ENCODE measurements at places on chromosomes 4 and X.

DNA sequence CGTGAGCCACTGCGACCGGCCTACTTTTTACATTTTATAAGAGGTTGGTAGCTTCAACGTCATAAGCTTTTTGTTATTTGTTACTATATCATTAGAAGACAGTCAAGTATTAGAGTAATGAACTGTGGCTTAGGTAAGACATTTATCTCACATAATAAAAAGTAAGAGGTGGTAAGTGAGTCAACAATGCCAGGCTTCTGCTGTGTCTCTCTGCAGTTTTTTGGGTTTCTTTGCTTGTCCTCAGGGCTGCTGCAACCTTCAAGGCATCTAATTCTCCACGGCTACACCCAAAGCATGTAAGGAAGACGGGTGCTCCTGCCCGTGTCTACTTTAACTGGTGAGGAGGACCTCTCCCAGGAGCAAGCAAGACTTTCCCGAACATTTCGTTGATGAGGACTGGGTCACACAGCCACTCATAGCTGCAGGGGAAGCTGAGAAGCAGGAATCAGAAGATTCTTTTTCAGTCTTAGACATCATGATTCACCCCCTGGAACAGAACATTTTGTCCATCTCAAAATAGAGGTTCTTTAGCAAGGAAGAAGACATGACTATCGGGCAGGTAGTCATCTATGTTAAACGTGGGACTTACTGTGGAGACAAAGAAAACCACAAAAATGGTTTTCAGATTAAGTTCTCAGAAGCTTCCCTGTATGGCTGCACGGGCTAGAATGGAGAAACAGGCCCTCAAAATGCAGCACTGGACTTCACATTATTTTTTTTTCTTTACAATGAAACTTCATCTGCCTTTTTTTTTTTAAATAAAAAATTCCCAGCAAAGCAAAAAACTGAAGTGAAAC lies 13.0 kb upstream of the RHOH start:
- DNase-seq, result no peak

- no peak for DNase-seq
These were observed 659.0 kb upstream of the GNPDA2 start for GRCh38 chr4:45385306-45385705.

DNA sequence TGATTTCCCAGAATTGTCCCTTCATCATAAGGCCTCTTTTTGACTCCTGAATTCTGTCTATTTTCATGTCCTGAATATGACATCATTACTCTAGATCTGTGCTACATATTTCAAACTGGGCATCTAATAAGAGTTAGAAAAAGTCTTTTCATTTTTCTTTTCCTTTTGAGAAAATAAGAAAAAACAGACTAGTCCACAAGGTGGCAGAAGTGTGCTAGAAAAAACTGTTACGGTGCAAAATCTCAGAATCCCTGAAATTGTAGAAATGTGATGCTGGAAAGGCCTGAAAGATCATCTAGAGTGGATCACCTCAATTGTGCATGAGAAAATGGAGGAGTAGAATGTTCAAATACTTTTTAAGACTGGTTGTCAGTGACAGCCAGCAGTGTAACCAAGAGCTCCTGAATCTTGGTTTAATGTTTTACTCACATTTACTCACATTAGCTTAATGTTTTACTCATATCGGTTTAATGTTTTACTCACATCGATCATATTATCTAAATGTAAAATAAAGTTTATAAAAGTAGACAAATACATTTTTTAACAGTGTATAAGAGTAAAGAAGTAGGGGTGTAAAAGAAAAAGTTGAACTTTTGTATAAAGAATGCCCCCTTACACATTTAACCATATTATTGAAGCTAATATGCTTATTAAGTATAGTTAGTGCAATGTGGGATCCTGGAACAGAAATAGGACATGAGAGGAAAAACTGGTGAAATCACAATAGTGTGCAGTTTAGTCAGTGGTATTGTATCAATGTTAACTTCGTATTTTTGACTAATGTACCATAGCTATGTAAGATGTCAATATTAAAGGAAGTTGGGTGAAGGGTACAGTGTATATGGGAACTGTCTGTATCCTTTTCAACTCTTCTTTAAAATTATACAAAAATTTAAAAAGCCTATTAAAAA lies 15.2 kb downstream of the ASB11 start:
- no peak for DNase-seq

- DNase-seq, result no peak
These were observed 139.0 kb downstream of the TSPAN5 start for GRCh38 chr4:98519268-98519977.

- DNase-seq, result no peak
These were observed 21.8 kb downstream of the TLR2 start for GRCh38 chr4:153705743-153706468.

DNA sequence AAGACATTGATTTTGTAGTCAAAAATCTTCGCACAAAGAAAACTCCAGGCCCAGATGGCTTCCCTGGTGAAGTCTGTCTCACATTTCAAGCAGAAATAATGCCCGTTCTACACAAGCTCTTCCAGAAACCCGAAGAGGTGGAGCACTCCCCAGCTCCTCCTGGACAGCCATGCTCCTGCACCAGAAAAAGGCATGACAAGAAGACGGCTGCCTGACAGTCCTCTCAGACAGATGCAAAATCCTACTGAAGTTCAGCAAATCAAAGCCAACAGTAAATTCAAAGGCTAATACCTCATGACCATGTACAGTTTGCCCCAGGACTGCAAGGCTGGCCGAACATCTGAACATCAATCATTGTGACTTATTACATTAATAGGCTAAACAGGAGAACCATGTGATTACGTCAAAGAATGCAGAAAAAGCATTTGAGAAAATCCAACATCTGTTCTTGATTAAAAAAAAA lies 30.8 kb upstream of the MXD4 start:
- DNase-seq, result no peak

All from stimulated activated CD4-positive, alpha-beta T cell treated with anti-CD3 and anti-CD28 coated beads, Interleukin-15, amount 100 ng/mL, for 24 hours (primary cell).